ENCODE measurements at places on chromosomes 1 and 21. TPM values are rescaled to one million over a fixed set of nuclear protein-coding genes. Genes with fewer than 3 reads are reported as not detected.

The PCAT6 gene
- not detected for total RNA-seq

The TINAGL1 gene
- total RNA-seq, result 99.8 TPM

The NPR1 gene
- total RNA-seq, result 1.5 TPM

The SLC37A1 gene
- 2.5 TPM for total RNA-seq

The GUCA2B gene
- total RNA-seq, result not detected

The FCRLA gene
- not detected for total RNA-seq

The S100A9 gene
- not detected for total RNA-seq

The GPATCH2 gene
- total RNA-seq, result 39.6 TPM

The TTLL10 gene
- not detected for total RNA-seq

The SAMD11 gene
- 1.6 TPM for total RNA-seq

The BLACAT1 gene
- not detected for total RNA-seq

The MCM3AP gene
- 77.4 TPM for total RNA-seq

The PRAMEF6 gene
- total RNA-seq, result not detected

The ASPM gene
- 52.4 TPM for total RNA-seq

The HAPLN2 gene
- not detected for total RNA-seq

The CYP4A22 gene
- total RNA-seq, result not detected

The NGF gene
- total RNA-seq, result 20.2 TPM

The IRF6 gene
- 3.1 TPM for total RNA-seq

The GCLM gene
- total RNA-seq, result 35.2 TPM

The PKP1 gene
- under 0.01 TPM for total RNA-seq

The DYRK3 gene
- 27.7 TPM for total RNA-seq

The CFHR1 gene
- total RNA-seq, result 1.1 TPM

The PYGO2 gene
- total RNA-seq, result 7.8 TPM

The FCRL2 gene
- total RNA-seq, result not detected

The PLOD1 gene
- 123 TPM for total RNA-seq

The CYP4A11 gene
- not detected for total RNA-seq

All from fibroblast of the aortic adventitia (primary cell).